ENCODE measurements at places on chromosomes 16 and 17.
A peak's percentile ranks its signal among the peaks of the same experiment; 100 is the strongest.

GRCh38 chr17:49629447-49629846 lies 48.5 kb downstream of the SPOP start:
- no peak for DNase-seq

- DNase-seq: no peak
These were observed 17.9 kb downstream of the ITGB4 start for GRCh38 chr17:75739174-75739573.

- no peak for DNase-seq
These were observed 66.0 kb downstream of the SMPD3 start for GRCh38 chr16:68382296-68382718.

DNA sequence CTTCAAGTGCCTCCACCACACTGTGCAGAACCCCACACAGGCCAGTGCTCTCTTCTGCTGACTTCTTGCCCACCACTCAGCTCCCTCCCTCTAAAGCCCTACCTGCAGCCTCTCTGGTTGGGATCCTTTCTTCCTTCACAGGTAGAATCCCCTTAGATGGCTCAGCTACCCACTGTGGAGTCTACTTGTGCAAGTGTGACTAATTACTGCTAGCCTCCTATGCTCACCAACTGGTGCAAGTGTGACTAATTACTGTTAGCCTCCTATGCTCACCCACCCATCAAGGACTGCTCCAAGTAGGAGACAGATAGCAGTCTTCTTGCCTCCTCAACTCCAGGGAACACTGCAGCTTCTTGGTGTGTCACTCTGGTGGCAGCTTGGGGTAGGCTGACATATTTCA lies 43.6 kb downstream of the TEX14 start:
- no peak for DNase-seq

GRCh38 chr16:5412731-5413130 lies 315.1 kb upstream of the EEF2KMT start:
- DNase-seq: no peak

DNA sequence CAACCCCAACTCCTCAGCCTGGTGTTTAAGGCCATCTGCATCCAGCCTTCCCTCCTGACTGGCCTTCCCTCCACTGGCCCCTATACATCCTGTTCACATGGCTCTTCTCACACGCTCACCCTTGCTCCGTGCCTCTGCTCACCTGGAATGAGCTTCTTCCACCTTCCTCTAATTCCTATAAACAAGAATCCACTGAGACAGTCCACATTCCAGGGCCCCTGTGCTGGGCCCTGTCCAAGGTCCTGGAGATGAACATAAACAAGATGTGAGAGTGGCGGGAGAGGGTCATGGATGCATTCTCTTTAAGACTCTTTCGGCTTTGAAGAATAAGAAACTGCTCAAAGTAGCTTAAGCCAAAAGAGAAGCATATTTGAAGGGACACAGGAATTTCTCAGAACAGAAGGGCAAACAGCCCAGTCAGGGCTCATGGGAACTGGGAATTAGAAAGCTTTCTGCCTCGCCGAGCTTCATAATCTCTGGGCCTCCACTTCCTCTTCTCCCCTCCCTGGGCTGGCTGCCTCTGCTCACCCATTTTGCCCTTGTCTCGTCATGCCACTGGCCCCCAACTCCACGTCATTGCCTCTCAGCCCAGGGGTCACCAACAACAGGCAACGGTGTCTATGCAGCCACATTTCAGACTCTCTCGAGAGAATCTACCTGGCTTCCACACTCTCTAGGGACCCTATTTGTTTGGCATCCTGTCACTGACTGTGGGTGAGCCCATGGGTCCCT lies 13.5 kb downstream of the SPPL2C start:
- DNase-seq: peak; percentile 33

Measured in fibroblast of skin of scalp (primary cell).